ENCODE measurements at places on chromosomes 3 and 15.

- no peak for DNase-seq
Observed at GRCh38 chr15:23401627-23402026, 45.4 kb downstream of the GOLGA6L2 start.

DNA sequence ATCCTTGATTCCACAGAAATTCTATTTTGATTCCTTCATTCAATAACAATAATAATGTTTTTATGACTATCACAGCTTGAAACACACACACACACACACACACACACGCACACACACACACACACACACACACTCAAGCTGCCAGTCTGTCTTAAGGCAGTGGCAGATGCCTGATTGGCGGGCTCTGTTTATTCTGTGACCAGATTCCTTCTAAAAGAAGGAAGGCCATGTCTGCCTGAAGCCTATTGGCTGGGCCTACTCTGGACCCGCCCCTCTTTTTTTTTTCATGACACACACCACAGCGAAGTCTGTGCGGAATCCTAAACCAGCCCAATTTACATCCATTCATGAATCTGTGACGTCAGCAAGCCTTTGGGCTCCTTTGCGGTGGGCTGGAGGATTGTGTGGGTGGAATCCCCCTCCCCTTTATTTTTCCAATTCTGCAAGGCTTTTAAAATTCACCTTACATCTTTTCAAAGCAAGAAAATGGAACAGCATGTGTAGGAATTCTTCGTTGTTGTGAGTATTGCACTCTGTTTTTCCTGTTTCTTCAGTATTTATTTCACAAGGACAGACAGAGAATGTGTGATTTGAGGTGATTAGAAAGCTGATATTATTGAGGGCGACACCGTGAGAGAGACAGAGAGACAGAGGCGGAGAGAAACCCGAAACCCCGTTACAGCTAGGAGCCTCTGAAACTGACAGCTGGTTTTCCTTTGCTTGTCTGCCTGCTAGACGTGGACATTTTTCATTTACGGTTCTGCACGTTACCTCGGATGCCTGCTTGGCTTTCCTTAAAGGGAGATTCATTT is at the start of gene MAP3K13:
MAP3K13 (plus strand) TSS at position 287 of the 812 bp plus-strand sequence. CDS start 65,446 bp downstream, outside the sequence.
- DNase-seq: no peak

DNA sequence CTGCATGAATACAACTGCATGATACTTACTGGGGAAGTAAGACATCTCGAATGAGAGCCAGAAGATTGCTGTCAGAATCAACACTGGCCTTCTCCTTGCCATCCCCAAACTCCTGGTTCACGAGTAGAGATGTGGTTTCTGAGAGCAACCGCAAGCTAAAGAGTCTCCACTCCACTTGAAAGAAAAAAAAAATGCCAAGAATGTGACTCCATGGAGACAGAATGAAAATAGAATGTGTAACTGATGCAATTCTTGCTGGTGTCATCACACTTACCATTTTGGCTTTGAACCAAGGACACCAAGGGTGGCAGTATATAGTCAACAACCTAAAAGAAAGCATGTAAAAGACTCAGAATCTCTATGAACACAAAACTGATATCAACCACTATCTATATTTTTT is 280.4 kb downstream of the ULK4 start:
- no peak for DNase-seq

DNA sequence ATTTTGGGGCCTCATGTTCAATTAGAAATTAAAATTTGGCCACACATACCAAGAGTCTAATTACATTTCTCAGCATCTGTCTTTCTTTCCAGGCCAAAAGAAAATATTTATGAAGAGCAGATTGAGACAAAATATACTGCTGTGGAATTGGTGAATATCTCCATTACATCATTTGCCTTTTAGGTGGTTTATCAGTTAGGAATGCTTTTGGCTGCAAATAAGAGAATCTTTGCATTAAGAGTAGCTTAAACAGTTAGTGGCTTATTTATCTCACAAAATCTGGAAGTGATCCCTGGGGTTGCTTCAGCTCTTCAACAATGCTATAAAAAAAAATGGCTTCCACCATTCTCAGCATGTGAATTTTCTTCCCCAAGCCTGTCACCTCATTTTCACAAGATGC is 308.7 kb downstream of the MAGI1 start:
- no peak for DNase-seq

DNA sequence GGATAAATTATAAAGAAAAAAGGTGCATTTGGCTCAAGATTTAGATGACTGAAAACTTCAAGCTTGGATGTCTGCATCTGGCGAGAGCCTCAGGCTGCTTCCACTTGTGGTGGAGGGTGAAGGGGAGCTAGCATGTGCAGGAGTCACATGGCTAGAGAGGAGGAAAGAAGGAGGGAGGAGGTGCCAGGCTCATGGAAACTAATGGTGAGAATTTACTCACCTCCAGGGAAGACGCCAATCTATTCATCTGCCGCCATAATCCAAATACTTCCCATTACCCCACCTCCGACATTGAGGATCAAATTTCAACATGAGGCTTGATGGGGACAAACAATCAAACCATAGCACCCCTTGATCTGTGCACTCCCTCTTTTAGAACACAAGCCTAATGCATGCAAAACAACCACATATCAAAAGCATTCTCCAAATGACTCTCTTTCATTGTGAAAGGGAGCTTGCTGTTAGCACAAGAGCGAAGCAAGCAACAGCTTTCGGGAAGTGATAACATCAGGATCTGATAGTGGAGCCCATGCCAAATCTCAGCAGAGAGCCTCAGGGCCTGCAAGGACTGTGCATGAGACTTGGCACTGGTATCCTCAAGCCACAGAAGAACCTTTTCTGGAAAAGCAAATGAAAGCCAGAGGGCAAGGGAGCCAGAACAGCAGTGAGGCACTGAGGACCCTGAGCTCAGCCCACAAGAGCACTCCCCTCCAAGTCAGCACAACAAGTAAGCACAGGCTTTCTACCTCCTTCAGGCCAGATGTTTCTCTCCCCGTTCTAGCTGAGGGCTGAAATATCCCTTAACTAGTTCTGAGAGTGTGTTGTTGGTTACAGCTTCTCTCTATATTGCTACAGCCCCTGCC is 50.2 kb upstream of the THBS1 start:
- DNase-seq: no peak

DNA sequence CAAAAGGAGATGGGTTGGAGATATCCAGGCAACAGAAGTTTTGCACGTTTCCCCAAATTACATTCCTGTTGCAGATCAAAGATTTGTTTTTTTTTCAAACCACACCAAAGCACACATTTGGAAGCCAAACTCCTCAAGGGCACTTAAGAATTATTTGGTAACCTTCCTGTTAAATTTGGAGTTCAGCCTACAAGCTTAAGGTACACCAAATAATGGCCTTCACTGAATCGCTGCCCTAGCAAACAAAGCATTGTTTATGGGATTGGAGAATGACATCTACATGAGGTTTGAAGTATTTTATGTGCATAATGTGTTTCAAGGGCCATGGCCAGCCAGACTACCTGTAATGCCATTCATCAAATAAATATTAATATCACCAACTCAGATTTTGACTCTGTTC is 357.9 kb downstream of the RORA start:
- DNase-seq: no peak

DNA sequence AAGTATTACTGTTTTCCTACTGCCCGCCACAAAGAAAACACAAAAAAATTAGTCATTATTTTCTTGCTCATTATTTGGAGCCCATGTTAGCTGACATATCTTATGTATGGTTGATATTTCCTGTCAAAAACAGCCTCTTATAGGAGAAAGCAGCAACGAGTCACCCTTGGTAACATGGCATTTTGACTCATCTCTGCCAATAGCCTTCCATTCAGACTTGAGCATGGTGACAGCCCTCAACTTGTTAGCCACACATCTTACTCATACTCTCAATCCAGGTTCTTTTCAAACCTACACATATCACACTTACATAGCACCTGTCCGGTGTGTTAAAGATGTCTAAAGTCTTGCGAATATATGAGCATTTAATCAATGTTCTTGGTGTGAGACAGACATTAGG is 109.4 kb upstream of the SAMMSON start:
- DNase-seq: no peak

GRCh38 chr3:183247011-183247589 is 6.0 kb upstream of the B3GNT5 start:
- DNase-seq: no peak

- no peak for DNase-seq
Observed at GRCh38 chr3:197406266-197406665, 107.9 kb upstream of the DLG1 start.

- DNase-seq: no peak
Observed at GRCh38 chr15:78343276-78344060, 3.3 kb downstream of the CRABP1 start.

GRCh38 chr3:141059816-141060215 is 8.7 kb downstream of the SPSB4 start:
- DNase-seq: no peak
